ENCODE measurements at places on chromosomes 5 and 9. TPM values are rescaled to one million over a fixed set of nuclear protein-coding genes. Genes with fewer than 3 reads are reported as not detected.

- no peaks in the 10 kb centered on the region for H3K4me1 ChIP-seq
- no peak for DNase-seq
- no peak overlapping the region for H3K27ac ChIP-seq
- no peaks in the 10 kb centered on the region for H3K27me3 ChIP-seq
- H3K4me3 ChIP-seq, result no peak overlapping the region
Observed at GRCh38 chr9:80952363-80952922, 736.9 kb downstream of the TLE1 start.

DNA sequence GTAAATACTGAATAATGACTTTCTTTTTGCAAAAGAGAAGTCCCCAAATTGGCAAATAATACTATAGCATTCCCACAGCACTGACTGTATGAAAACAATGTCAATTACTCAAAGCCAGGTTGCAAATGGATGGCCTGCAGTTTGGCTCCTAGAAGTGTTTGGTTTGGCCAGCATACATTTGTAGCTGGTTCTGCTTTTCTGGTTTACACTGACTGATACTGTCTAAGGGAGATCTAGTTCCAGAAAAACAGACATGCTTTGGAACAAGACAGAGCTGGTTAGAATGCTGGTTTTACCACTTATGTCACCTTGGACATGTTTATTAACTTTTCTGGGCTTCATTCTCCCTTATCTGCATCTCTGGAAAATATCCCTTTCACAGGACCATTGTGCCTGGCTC lies 81.5 kb upstream of the TRPM3 start:
- no peaks in the 10 kb centered on the region for H3K27me3 ChIP-seq
- DNase-seq, result no peak
- no peak overlapping the region for H3K4me3 ChIP-seq
- no peaks in the 10 kb centered on the region for H3K36me3 ChIP-seq
- no peak overlapping the region for H3K27ac ChIP-seq

DNA sequence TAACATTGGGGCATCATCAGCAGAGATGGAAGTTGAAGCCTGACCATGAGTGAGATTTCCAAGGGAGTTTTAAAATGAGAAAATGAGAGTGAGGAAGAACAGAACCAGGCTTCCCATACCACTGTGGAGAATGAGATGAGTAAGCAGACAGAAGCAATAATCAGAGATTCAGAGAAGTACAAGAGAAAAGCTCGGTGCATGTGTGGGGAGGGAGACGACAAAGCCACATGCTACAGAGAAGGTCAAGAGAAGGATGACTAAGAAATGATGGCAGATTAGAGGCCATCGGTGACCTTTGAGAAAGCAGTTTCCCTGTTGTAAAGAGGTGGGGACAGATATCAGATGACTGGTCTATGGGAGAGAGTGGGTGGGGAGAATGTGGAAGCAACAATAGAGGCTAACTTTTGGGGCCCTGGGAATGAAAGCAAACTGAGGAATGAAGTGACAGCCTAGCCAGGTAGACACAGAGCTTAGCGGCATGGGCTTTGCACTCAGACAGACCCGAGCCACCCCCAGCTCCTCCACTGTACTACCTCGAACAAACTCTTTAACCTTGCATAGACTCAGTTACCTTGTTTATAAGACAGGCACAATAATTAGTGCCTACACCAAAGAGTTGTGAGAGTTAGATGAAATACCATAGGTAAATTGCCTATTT lies 207.7 kb downstream of the PIK3R1 start:
- H3K27ac ChIP-seq, result no peak overlapping the region
- no peaks in the 10 kb centered on the region for H3K27me3 ChIP-seq
- H3K4me3 ChIP-seq, result no peak overlapping the region
- no peak for DNase-seq
- peaks cover 14% of the 10 kb centered on the region for H3K4me1 ChIP-seq
- H3K36me3 ChIP-seq, result no peaks in the 10 kb centered on the region

GRCh38 chr9:81072758-81073157 lies 616.6 kb downstream of the TLE1 start:
- H3K4me3 ChIP-seq, result no peak overlapping the region
- DNase-seq, result no peak
- peaks cover 9% of the 10 kb centered on the region for H3K4me1 ChIP-seq
- H3K27ac ChIP-seq, result no peak overlapping the region
- H3K27me3 ChIP-seq, result no peaks in the 10 kb centered on the region

- DNase-seq, result no peak
- H3K4me1 ChIP-seq, result no peaks in the 10 kb centered on the region
- no peaks in the 10 kb centered on the region for H3K27me3 ChIP-seq
- no peaks in the 10 kb centered on the region for H3K36me3 ChIP-seq
- H3K4me3 ChIP-seq, result no peak overlapping the region
Observed at GRCh38 chr9:79107911-79108676, 463.7 kb upstream of the TLE4 start.

DNA sequence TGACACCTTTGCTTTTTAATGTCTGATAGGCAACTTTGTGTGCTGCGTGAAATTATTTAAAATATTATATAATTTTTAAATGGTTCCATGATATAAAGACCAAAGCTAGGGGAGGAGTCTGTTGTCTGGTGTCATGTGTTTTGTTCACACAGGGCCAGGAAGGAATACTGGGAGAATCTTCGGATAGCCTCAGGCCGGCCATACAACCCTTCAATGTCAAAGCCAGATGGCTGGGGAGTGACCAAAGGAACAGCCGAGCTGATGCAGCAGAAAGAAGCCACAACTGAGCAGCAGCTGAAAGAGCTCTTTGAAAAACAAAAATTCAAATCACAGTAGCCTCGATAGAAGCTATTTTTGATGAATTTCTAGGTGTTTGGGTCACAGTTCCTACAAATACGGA lies 19.2 kb downstream of the BHMT start:
- DNase-seq, result no peak
- H3K27ac ChIP-seq, result no peak overlapping the region
- no peak overlapping the region for H3K4me3 ChIP-seq
- H3K27me3 ChIP-seq, result no peaks in the 10 kb centered on the region

GRCh38 chr5:7802855-7803254 lies 48.1 kb downstream of the CFAP90 start:
- no peak overlapping the region for H3K27ac ChIP-seq
- H3K27me3 ChIP-seq, result no peaks in the 10 kb centered on the region
- no peaks in the 10 kb centered on the region for H3K4me1 ChIP-seq
- H3K36me3 ChIP-seq, result no peaks in the 10 kb centered on the region
- DNase-seq, result no peak

DNA sequence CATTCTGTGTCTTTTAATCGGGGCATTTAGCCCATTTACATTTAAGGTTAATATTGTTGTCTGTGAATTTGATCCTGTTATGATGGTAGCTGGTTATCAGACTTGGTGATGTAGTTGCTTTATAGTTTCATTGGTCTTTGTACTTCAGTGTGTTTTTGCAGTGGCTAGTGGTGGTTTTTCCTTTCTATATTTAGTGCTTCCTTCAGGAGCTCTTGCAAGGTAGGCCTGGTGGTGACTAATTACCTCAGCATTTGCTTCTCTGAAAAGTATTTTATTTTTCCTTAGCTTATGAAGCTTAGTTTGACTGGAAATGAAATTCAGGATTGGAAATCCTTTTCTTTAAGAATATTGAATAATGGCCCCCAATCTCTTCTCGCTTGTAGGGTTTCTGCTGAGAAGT lies 156.9 kb downstream of the CNTLN start:
- H3K27me3 ChIP-seq, result no peaks in the 10 kb centered on the region
- no peak for DNase-seq
- no peaks in the 10 kb centered on the region for H3K4me1 ChIP-seq
- H3K36me3 ChIP-seq, result no peaks in the 10 kb centered on the region
- H3K4me3 ChIP-seq, result no peak overlapping the region

- H3K4me3 ChIP-seq, result no peak overlapping the region
- no peak for DNase-seq
- peaks cover 28% of the 10 kb centered on the region for H3K4me1 ChIP-seq
- H3K27ac ChIP-seq, result no peak overlapping the region
- H3K36me3 ChIP-seq, result no peaks in the 10 kb centered on the region
Observed at GRCh38 chr5:135435467-135436330, 11.4 kb downstream of the DCANP1 start.

Gene TIMD4
- total RNA-seq, result 1.1 TPM
